ENCODE measurements at places on chromosomes 12 and 14. TPM values are rescaled to one million over a fixed set of nuclear protein-coding genes. Genes with fewer than 3 reads are reported as not detected.

MLF2 gene
- 146 TPM for total RNA-seq

CCDC177 gene
- total RNA-seq = not detected

MIPOL1 gene
- total RNA-seq = not detected

KLRF1 gene
- total RNA-seq = not detected

ACOT6 gene
- total RNA-seq = not detected

KERA gene
- not detected for total RNA-seq

FAR2 gene
- 3.7 TPM for total RNA-seq

ANHX gene
- total RNA-seq = not detected

MNAT1 gene
- total RNA-seq = 47.8 TPM

LTB4R gene
- 12.3 TPM for total RNA-seq

MYG1 gene
- 81.1 TPM for total RNA-seq

PTPN21 gene
- 0.53 TPM for total RNA-seq

NRDE2 gene
- 28.7 TPM for total RNA-seq

PPP4R4 gene
- 1.8 TPM for total RNA-seq

PELI2 gene
- 3.3 TPM for total RNA-seq

ZDHHC22 gene
- total RNA-seq = not detected

SLC6A13 gene
- 0.09 TPM for total RNA-seq

APOF gene
- total RNA-seq = not detected

PGF gene
- not detected for total RNA-seq

SPX gene
- 0.28 TPM for total RNA-seq

RNF212B gene
- total RNA-seq = not detected

EML5 gene
- 3.2 TPM for total RNA-seq

USP5 gene
- 154 TPM for total RNA-seq

GYS2 gene
- total RNA-seq = not detected

SERPINA10 gene
- total RNA-seq = not detected

PKP2 gene
- 0.40 TPM for total RNA-seq

MANSC1 gene
- total RNA-seq = 0.42 TPM

PRH2 gene
- total RNA-seq = not detected

SPTLC2 gene
- total RNA-seq = 24.1 TPM

GLIPR1 gene
- total RNA-seq = 22.8 TPM

GSKIP gene
- total RNA-seq = 24.6 TPM

CAMKK2 gene
- total RNA-seq = 35.9 TPM

AJUBA gene
- total RNA-seq = 0.90 TPM

XPOT gene
- total RNA-seq = 140 TPM
